ENCODE measurements at places on chromosomes 11 and 22.
A peak's percentile ranks its signal among the peaks of the same experiment; 100 is the strongest.

GRCh38 chr22:42895087-42895486 lies 38.0 kb upstream of the ARFGAP3 start:
- DNase-seq: no peak

GRCh38 chr11:46381819-46382645 lies 563 bp downstream of the MDK start:
- DNase-seq: no peak

DNA sequence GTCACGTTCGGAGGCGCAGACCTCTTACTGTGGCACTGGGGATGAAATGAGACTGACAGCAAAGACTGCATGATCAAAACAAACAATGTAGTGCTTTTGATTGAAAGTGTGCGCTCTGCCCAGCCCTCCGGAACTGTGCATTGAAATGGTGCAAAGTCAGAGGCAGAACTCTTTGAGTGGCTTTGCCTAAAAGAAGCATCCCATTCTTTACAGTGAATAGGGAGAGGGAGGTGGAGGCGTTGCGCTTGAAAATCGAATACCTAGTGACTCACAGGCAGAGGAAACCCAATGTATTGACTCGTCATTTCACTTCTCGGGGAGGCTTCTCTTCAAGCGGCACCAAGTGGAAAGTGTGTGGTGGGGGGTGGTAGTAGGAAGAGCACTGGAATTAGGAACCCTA lies 10.9 kb downstream of the RCN1 start:
- DNase-seq: no peak

GRCh38 chr11:44979543-44980399 lies 29.1 kb upstream of the TP53I11 start:
- DNase-seq: no peak

DNA sequence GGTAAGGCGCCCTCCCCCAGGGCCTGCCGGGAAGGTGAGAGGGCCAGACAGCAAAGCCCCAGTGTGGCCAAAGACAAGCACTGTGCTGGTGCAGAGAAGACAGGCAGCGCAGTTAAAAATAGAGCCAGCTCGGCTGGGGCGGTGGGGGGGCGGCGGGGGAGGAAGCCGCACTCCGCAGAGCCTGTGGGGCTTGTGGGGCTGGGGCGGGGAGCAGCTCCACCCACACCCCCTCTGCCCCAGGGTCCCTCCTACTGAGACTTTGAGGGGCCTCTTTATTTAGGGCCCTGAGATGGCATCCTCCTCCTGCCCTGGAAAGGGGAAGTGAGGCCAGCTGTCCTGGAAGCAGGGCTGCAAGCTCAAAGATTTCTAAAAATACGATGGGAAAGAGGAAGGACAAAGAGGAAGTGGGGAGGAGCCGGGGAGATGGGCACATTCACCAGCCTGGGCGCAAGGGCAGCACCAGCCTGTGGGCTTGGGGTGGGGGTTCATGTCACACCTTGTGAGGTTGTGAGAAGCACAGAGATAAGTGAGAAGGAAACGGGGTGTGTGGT lies 2.6 kb downstream of the CYTH4 start:
- DNase-seq: peak; percentile 33

DNA sequence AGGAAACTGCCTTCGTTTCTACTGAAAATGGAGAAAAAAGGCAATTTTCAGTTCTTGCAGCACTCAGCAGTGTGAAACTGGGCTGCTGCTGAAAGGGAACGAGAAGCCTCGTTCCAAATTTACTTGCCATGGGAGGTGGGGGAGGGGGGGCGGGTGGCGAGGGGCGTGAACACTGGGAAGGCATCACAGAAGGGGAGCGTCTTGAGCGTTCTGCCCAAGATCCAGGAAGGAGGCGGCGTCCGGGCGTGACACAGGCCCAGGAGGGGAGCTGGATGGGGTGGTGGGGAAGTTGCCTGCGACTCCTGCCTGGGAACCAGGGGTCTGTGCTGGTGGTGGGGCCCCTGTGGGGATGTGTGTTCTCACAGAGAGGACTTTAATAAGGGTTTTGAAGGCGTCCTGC lies 213.5 kb downstream of the CTTN start:
- no peak for DNase-seq
